Naive thymus-derived CD4-positive, alpha-beta T cell (primary cell): ENCODE measurements at places on chromosomes 4 and X.

DNA sequence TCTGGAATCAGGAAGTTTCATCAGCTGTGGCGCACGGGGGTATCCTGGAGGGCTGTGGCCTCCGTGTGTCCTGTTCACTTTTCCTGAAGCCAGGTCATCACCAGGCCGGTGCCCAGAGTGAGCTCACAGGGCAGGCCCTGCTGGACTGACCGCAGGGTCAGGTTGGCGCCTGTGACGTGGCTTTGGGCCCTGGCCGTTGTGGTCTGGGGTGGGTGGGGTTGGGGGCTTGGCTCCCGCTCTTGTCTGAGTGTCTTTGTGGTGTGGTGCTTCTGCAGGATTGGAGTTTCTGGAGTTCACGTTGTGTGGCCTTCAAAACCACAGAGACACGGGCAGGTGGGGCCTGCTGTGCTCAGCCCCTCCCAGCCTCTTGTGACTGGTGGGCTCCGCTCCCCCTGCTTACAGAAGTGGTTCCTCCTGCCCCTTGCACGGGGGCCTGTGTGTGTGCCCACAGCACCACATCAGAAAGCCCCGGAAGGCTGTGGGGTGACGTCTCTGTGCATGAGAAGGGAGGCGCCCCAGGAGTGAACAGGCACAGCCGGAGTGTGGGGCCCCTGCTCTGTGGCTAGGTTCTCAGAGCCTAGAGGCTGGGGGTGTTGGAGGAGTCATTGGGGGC, 9.5 kb downstream of the RGS12 start:
- peak; percentile 94 for DNase-seq
- H3K27me3 ChIP-seq: no peaks in the 10 kb centered on the region
- H3K36me3 ChIP-seq: no peaks in the 10 kb centered on the region

DNA sequence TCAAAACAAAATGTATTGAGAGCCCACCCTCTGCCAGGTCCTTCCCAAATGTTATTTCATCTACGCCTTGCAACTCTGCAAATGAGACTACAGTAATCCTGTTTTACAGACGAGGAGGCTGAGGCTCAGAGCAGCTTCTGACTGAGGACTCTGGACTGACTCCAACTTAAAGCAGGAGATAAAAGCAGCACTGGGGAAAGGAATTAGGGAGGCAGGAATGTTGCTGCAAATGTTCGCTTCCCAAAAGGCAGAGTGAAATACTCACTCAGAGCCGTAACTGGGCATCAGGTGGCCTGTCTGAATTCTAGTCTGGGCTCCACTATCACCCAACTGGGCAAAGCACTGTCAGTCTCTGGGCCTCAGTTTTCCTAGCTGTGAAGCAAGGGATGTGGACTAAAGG, 94.7 kb upstream of the SRD5A3 start:
- H3K4me1 ChIP-seq: no peaks in the 10 kb centered on the region
- H3K27me3 ChIP-seq: no peaks in the 10 kb centered on the region
- no peak overlapping the region for H3K27ac ChIP-seq
- no peak for DNase-seq
- H3K4me3 ChIP-seq: no peak overlapping the region

DNA sequence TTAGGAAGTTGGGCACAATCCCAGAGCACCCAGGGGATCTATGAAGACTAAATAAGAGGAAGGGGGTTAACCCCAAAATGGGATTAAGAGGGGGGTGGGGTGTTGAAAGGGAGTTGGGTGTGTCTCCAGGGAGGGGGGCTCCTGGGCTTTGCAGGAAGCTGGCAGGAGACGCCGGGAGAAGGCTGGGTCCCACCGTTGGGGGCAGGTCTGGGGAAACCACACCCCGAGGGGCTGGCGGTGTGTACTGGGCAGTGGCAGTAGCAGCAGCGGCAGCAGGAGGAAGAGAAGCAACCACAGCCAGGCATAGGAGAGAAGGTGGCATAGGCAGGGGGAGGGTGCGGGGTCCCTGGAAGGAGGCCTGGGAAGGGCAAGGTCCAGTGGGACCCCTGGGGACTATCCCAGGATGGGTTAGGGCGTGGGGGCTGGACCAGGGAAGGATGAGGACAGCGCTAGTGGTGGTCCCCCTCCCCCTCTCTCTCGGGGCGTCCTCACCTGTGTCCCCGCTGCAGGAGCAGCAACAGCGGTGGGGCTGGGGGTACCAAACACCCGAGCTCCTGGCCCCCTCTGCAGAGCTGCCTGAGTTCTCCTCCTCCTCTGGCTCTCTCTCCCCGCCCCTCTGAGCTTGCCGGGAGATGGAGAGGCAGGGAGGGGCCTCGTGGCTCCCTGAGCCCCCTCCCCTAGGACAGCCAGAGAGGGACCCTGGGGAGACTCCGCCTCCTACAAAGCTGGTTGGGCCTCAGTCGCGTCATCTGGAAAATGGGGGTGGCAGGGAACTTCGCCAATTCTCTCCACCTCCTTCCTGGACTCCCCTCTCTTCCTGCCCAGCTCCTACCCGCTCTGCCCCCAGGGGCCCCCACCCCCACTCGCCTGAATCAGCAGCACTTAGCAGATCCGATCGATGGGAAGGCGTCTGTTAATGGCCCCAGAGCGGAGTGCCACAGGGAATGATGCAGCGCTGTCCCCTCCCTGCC, at the start of gene KCND1:
Gene KCND1, minus strand, starts transcription at position 596 of the 971 bp plus-strand sequence. CDS start 1,573 bp downstream, outside the sequence.
- peaks cover 8% of the 10 kb centered on the region for H3K4me1 ChIP-seq
- H3K27me3 ChIP-seq: no peaks in the 10 kb centered on the region
- no peak within 1 kb of the TSS for H3K27ac ChIP-seq
- no peak for DNase-seq

DNA sequence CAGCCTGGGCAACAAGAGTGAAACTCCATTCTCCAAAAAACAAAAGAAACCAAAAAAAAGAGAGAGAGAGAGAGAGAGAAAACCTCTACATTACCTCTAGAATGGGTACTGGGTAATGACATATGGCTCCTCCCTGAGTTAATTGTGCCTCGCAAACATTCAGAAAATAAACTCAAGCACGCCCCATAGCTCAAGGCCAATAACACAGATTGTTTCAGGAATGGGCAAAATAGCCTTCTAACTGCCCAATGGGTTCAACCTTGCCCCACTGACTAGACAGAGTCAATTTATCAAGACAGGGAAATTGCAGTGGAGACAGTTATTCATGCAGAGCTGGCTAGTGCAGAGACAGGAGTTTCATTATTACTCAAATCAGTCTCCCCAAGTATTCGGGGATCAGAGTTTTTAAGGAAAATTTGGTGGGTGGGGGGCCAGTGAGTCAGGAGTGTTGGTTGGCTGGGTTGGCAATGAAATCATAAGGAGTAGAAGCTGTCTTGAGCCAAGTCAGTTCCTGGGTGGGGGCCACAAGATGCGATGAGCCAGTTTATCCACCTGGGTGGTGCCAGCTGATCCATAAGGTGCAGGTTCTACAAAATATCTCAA, 25.1 kb downstream of the NIPAL1 start:
- no peak overlapping the region for H3K27ac ChIP-seq
- H3K4me1 ChIP-seq: peaks cover 13% of the 10 kb centered on the region
- no peaks in the 10 kb centered on the region for H3K27me3 ChIP-seq
- no peak for DNase-seq

- H3K36me3 ChIP-seq: no peaks in the 10 kb centered on the region
- no peaks in the 10 kb centered on the region for H3K27me3 ChIP-seq
- H3K4me3 ChIP-seq: no peak overlapping the region
- H3K4me1 ChIP-seq: no peaks in the 10 kb centered on the region
- H3K27ac ChIP-seq: no peak overlapping the region
Observed at GRCh38 chrX:13890806-13891205, 73.9 kb upstream of the GPM6B start.

DNA sequence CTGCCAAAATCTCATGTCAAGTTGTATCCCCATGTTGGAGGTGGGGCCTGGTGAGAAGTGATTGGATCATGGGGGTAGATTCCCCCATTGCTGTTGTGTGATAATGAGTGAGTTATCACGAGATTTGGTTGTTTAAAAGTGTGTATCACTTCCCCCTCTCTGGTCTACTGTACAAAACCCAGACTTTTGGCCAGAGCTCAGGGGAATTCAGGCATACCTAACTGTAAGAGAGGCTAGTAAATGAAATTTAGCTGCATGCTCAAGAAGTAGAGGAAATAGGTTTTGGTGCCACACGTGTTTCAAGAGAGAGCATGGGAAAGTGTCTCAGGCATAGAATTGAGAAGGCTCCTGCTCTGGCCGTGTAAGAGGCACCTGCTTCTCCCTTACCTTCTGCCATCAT, 190.5 kb upstream of the GALNTL6 start:
- no peaks in the 10 kb centered on the region for H3K27me3 ChIP-seq
- no peak overlapping the region for H3K27ac ChIP-seq
- H3K4me1 ChIP-seq: no peaks in the 10 kb centered on the region
- no peak for DNase-seq
- H3K36me3 ChIP-seq: no peaks in the 10 kb centered on the region
